ENCODE measurements at places on chromosomes 16 and 17.

GRCh38 chr17:48066656-48067055 is 18.5 kb downstream of the NFE2L1 start:
- no peak for DNase-seq

GRCh38 chr17:32917842-32918241 is 10.1 kb upstream of the TMEM98 start:
- DNase-seq = no peak

GRCh38 chr17:15319452-15320010 is 21.9 kb downstream of the TEKT3 start:
- no peak for DNase-seq

- no peak for DNase-seq
Observed at GRCh38 chr16:56815721-56816120, 49.3 kb upstream of the SLC12A3 start.

DNA sequence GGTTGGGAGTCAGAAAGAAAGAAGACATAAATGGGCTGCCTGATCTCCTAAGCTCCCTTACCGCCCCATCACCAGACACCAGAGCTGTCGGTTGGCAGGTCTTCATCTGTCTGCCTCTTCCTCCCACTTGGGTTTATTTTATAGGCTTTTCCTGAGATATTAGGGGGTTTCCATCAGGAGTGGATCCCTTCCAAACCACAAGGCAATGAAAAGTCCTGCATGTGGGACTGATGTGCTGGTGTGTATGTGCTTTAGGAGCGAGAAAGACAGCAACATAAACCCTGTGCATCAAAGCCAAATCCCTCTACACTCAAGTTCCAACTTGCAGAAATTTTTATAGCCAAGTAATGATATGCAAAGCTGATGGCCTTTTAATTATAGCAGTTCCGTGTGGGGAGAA is 389.5 kb downstream of the SLC39A11 start:
- DNase-seq = no peak

GRCh38 chr16:57863434-57864160 is 61.3 kb upstream of the KIFC3 start:
- DNase-seq = peak; percentile 49

DNA sequence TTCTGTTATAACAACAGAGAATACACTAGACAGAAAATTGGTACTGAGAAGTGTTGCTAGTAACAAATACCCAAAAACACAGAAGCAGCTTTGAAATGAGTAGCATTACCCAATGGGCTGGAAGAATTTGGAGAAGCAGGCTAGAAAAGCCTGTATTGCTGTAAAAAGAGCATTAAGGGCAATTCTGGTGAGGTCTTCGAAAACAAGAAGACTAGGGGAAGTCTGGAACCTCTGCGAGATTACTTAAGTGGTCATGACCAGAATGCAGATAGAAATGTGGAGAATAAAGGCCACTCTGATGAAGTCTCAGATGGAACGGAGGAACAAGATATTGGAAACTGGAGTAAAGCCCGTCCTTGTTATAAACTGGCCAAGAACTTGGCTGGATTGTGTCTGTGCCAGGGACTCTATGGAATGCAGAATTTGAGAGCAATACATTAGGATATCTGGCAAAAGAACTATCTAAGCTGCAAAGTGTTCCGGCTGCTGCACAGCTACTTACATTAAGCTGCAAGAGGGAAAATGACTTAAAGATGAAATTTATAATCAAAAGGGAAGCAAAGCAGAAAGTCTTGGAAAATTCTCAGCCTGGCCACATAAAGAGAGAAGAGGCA is 44.9 kb upstream of the PEMT start:
- no peak for DNase-seq

GRCh38 chr17:44842748-44843147 is 4.9 kb upstream of the HIGD1B start:
- no peak for DNase-seq

GRCh38 chr16:70656712-70657263 is 10.4 kb downstream of the IL34 start:
- DNase-seq = no peak

DNA sequence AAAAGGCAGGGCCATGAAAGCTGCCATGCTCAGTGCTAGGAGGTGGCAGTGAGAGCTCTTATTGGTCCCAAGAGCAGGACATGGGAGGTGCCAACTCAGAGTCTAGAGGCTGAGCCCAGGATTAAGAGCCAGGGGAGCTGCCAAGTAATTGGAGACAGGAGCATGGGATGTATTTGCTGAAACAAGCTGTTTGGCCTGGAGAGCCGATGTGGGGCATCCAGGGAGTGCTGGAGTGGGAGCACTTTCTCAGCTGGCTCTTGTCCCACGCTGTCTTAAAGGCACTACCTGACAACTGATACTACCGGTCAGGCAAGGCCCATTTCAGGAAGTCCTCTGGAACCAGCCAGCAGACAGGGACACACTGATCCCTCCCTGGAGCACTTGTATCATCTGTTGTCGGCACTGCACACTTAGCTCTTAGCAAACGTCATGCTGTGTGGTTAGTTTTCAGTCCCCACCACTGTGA is 19.3 kb downstream of the ANKFN1 start:
- no peak for DNase-seq

Measured in skeletal muscle cell (primary cell).